T-helper 1 cell (primary cell): ENCODE measurements at places on chromosomes 16 and 17.
A peak's percentile ranks its signal among the peaks of the same experiment; 100 is the strongest.

- peak; percentile 15 for DNase-seq
Measured at GRCh38 chr17:41812381-41813151, at the start of gene FKBP10. TSS of gene FKBP10 (plus strand) at chr17:41813004. CDS start at chr17:41813035, 31 bp downstream.

GRCh38 chr17:42275527-42276358 lies 448 bp downstream of the STAT5B start:
- peak; percentile 20 for DNase-seq

GRCh38 chr16:64290461-64290860 lies 831.4 kb downstream of the CDH11 start:
- no peak for DNase-seq

- no peak for DNase-seq
Measured at GRCh38 chr17:72671016-72671415, 421.5 kb downstream of the SLC39A11 start.

DNA sequence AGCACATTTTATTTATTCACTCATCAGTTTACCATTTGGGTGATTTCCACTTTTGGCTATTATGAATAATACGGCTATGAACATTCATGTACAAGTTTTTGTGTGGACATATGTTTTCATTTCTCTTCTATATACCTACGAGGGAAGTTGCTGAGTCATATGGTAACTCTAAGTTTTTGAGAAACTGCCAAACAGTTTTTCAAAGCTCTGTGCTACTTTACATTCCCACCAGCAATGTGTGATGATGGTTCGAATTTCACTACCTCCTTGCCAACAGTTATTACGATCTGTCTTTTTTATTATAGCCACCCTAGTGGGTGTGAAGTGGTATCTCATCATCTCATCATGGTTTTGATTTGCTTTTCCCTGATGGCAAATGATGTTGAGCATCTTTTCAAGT lies 63.7 kb upstream of the MRTFB start:
- DNase-seq = peak; percentile 53

- DNase-seq = no peak
Measured at GRCh38 chr17:1830288-1830687, 483 bp downstream of the RPA1 start.

DNA sequence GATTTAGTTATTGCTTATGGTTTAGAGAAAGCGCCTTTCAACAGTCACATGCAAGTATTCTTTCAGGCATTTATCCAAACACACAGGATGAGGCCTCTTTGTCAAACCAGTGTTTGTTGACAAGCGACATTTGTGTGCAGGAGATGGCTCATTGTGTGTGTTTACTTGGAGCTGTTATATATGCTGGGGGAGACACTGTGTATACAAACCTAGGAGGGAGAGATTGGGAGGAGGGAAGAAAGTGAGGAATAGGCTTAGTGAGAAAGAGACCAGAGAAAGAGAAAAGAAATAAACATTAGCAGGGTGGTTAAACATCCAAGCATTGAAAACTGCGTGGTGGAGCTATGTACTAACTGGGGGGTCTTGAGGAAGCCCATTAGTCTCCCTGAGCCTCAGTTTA lies 437.6 kb downstream of the MAF start:
- no peak for DNase-seq

GRCh38 chr17:798246-798645 lies 16.1 kb downstream of the MRM3 start:
- no peak for DNase-seq

DNA sequence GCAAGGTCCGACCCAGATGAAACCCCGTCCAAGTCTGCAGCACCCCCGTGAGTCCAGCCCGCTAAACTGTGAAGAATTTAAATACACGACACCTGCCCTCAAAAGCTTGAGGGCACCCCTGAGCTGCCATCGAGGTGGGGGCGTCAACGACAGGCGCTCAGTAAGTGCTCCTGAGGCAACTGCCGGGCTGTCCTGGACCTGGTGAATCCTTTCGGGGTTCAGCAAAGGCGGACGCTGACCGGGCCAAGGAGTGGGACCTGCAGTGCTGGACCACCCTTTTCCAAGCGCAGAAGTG lies 512 bp upstream of the ENDOV start:
- no peak for DNase-seq

GRCh38 chr17:41527063-41528023 lies 765 bp downstream of the KRT19 start:
- DNase-seq = no peak

DNA sequence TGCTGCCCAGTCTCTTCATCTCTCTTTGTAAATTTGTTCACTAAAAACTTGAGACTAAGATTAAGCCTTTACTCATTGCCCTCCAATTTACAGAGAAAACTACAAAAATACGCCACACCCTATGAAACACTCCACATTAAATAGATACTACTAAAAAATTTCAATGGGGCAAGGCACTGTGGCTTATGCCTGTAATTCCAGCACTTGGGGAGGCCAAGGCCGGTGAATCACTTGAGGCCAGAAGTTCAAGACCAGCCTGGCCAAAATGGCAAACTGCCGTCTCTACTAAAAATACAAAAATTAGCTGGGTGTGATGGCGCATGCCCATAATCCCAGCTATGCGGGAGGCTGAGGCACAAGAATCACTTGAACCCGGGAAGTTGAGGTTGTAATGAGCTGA lies 3.8 kb downstream of the UBE2O start:
- DNase-seq = no peak

DNA sequence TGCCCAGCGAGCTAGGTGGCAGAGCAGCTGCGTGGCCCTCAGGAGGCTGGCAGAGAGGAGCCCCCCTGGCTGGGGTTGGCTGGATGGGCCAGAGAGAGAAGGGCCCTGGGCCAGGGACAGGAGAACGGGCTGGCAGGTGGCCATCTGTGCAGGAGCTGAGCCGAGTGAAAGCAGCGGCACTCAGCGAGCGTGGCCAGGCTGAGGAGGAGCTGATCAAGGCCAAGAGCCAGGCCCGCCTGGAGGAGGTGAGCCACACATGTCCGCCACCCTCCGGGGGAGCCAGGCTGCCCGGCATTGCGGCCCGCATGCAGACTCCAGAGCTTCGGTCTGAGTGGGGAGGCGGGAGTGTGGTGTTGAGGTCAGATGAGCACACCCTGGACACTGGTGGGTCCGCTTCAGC lies 2.1 kb upstream of the RAC3 start:
- no peak for DNase-seq

DNA sequence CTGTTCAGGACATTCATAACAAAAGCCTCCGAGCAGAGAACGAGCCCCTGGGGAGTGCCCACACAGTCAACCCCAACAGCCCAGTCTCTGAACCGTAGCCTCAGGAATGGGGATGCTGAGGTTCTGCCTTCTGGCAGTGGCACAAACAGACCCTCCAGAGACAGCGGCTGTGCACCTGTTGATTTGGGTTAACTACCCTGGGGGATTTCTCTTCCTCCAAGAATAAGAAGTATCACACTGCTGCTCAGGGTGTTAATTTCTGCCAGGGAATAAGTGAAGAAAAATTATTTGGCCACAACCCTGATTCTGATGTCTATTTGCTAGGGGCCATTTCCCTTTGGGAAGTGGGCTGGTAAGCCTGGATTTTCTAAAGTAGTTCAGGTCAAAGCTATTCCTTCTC lies 51.0 kb upstream of the PIRT start:
- no peak for DNase-seq
